Endothelial cell of umbilical vein (primary cell): ENCODE measurements at places on chromosomes 5 and 9. TPM values are rescaled to one million over a fixed set of nuclear protein-coding genes. Genes with fewer than 3 reads are reported as not detected.

DNA sequence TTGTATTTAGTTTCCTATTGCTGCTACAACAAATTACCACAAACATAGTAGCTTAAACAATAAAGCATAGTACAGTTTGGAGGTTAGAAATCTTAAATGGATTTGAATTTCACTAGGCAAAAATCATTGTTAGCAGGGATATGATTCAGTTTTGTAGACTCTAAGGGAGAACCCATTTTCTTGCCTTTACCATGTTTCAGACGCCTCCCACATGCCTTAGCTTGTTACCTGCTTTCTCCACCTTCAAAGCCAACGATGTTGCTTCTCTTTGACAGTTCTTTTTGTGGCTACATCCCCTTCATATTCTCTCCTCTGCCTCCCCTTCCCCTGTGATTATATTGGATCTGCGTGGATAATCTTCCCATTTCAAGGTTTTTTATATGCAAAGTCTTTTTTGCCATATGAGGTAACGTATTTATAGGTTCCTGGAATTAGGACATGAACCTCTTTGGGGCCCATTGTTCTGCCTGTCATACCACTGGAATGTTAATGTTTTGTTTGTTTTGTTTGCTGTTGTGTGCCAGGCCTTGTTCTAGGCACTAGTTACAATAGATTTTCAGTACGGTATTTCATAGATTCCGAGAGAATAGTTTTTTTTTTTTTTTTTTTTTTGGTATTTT is 54.1 kb downstream of the UHRF2 start:
- no peaks in the 10 kb centered on the region for H3K27me3 ChIP-seq
- H3K36me3 ChIP-seq: peaks cover 15% of the 10 kb centered on the region
- peak overlapping the region; percentile 64 for H3K27ac ChIP-seq
- peaks cover 8% of the 10 kb centered on the region for H3K4me1 ChIP-seq
- peak; percentile 20 for DNase-seq

WDR38 gene
- not detected in 2 replicates for total RNA-seq

- no peaks in the 10 kb centered on the region for H3K36me3 ChIP-seq
- DNase-seq: no peak
- H3K4me3 ChIP-seq: no peak overlapping the region
Observed at GRCh38 chr9:116067566-116067965, 86.0 kb upstream of the PAPPA start.

DNA sequence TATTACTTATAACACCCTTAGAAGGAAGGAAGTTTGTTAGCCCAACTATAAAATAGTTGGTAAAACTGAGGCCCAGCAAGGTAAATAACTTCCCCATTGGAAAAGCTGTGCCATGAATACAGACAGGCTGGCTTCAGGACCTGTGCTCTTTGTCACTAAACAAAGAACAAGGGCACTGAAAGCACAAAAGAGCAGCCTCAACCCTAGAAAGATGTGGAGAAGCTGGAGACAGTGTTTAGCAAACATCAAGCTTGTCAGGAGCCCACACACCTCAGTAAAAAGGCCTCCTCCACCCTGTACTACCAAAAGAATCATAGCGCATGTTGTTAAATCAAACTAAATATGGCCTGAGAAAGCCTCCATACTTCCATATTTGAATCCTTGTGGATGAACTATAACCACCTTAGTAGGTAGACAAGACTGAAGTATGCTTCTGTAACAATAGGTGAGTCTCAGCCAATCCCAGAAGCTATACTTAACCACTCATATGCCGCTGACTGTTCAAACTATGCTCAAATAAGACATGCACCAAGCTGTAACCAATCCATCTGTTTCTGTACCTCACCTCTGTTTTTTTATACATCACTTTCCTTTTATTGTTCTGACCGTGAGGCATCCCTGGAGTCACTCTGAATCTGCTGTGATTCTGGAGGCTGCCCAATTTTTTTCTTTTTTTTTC is 18.4 kb upstream of the SCGB3A2 start:
- DNase-seq: no peak
- no peak overlapping the region for H3K4me3 ChIP-seq
- no peaks in the 10 kb centered on the region for H3K27me3 ChIP-seq
- H3K27ac ChIP-seq: no peak overlapping the region

GRCh38 chr9:21715408-21715807 is 87.0 kb upstream of the MTAP start:
- no peaks in the 10 kb centered on the region for H3K27me3 ChIP-seq
- DNase-seq: no peak
- no peaks in the 10 kb centered on the region for H3K4me1 ChIP-seq

DNA sequence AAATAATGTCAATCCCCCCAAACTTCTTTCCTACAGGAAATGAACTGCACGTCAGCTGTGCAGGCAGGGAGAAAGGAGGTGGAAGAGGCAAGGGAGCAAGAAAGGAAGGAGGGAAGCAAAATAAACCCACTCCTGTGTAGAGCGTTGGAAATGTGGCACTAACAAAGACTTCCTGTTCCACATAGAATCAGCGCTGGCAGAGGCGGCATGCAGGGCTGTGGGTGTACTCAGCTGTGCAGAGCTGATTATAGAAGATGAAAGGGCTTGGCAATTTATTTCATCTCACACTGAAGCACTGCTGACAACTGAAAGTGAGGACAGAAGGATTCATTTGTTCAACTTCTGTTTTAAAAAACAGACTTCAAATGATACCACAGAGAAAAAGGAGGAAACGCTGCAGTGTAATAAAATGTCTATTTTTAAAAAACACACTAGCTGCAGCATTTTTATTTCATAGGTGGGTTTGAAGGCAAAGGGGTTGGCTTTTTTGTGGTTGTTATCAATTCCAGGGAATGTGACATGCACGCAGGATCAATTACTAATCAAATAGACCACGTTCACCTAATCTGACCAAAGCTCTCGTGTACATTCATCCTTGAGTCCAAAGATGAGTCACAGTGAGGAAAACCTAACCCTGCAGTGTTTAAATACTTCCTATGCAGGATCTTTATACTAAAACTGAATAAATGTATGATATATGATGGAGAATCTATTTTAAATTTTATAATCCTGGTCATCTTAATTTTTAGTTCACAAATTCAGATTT is 583.5 kb downstream of the ZNF608 start:
- H3K4me3 ChIP-seq: no peak overlapping the region
- DNase-seq: peak; percentile 59
- no peak overlapping the region for H3K27ac ChIP-seq
- H3K4me1 ChIP-seq: peaks cover 4% of the 10 kb centered on the region

IRX1 gene
- total RNA-seq: not detected in 2 replicates

- no peaks in the 10 kb centered on the region for H3K27me3 ChIP-seq
- DNase-seq: no peak
- H3K36me3 ChIP-seq: no peaks in the 10 kb centered on the region
Observed at GRCh38 chr5:7578071-7578470, 182.1 kb downstream of the ADCY2 start.

CD180 gene
- total RNA-seq: not detected in 2 replicates
